Amniotic epithelial cell (primary cell): ENCODE measurements at places on chromosomes 5 and 9.

- DNase-seq: no peak
Observed at GRCh38 chr5:74581988-74582365, 58.6 kb downstream of the ENC1 start.

DNA sequence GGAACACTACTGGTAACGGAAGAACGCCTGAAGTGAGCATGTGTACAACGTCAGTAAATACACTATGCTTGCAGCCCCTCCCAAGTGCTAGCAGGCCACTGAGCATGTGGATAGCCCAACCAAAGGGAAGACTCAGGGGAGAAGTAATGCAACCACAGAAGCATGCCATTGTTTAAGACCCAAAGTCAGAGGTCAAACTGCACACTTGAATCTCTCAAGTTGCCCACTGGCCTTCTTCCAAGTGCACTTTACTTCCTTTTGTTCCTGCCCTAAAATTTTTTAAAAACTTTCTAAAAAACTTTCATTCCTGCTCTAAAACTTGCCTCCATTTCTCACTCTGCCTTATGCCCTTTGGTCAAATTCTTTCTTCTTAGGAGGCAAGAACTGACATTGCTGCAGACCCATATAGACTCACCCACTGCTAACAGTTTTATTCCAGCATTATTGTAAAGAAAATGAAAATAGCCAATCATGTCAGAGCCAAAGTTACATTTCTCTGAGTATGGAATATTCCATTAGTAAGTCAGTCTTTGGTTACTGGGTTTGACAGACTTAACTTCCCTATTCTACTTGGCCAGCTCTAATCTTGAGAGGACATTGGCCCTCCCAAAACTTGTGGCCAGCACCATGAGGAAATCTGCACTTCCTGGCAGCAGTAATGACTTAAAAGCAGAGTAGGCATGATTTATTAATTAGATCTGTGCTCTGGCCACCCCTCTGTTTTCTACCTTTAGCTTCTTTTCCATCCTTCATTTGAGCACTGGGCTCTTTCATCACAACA lies 76.9 kb downstream of the TSSK1B start:
- DNase-seq: no peak

DNA sequence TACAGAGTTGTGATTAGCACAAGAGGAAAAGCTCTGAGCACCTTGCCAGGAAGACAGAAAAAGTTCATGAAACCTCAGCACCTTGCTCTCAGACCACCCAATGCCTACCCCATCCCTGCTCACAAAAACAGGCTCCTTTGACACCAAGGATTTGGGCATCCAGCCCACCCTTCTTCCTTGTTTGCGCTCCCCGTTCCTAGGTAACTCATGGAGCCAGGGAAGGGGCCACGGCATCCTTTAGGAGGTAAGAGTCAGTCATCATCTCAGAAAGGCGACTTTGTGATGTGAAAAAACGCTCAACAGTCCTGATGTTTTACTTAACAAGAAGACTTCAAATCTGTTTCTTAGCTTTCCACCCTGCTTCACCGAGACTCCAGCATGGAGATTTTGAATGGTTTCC lies 29.5 kb downstream of the SH3PXD2B start:
- DNase-seq: no peak

DNA sequence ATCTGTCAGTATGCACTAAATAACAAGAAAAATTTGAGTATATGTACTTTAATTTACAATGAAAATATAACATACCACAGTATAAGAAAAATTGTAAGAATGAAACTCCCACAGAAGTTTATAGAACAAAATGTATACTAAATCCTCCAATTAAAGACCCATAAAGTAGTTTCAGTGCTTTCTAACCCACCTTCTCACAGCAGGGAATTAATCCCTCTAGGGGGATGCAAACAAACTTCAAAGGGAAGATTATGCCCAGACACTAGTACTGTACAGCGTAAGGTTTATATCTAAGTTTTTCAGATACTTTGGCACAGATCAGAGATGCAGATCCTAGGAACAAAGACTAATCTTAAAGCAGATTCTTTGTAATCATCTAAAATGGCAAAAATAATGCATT lies 57.2 kb downstream of the DENND1A start:
- no peak for DNase-seq

DNA sequence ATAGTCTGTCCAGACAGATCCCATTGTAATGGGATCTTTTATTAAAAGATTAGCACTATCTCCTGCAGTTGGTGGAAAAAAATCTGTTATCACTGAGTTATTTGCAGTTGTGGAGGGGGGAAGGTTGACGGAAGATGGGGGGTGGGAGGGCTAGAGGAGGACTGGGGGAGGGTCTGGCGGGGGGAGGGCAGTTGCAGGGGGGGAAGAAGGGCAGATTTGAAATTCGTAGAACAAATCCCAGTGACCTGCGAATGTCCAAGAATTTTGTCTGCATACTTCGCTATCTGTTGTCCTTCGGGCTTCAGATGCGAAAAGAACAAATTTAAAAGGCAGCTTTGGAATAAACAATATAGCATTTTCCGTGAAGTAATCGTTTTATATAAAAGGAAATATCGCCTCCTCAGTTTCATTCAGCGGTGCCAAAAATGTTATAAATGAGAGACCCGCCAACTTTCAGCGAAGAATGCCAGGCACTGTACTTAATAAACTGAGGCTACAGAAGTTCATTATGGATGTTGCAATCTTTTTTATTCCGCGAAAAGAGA lies 1.3 kb upstream of the FST start:
- no peak for DNase-seq

DNA sequence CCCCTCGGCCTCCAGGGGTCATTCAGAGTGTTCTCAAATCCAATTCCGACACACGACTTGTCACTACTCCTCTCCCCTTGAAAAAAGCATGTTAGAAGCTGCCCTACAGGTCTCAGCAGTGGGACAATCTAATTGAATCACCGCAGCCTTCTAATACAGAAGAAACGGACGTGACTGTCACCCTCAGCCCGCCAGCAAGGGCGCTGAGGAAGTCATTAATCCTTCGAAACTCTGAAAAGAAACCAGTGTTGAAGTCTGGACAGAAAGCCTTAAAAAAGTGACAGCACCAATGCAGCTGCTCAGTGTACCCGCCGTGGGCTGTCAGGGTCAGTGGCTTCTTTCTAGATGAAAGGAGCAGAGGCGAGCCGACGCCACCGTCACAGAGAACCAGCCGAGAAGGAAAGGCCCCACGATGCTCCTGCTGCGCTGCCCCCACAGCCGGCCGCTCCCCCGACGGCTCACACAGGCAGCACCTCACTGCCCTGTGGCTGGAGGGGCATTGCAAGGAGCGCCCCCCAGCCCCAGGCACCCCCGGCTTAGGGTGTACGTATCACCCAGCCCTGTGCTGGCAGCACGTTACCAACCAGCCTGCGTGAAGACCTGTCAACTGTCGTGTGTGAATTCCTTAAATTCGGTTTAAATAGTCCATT lies 5.7 kb downstream of the BRD3OS start:
- no peak for DNase-seq

DNA sequence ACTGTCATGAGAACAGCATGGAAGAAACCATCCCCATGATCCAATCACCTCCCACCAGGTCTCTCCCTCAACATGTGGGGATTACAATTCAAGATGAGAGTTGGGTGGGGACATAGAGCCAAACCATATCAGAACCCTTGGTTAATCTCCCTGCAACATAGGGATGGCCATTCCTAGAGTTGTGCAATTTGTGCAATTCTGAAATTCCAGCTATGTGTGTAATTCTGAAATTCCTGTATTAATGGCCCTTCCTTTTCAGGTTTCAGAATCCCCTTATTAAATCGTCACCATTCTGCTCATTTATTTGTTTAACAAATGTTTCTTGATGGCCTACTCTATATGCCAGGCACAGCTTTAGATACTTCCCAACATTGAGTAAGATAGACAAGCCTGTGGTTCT lies 282.6 kb downstream of the SMARCA2 start:
- DNase-seq: peak; percentile 58

DNA sequence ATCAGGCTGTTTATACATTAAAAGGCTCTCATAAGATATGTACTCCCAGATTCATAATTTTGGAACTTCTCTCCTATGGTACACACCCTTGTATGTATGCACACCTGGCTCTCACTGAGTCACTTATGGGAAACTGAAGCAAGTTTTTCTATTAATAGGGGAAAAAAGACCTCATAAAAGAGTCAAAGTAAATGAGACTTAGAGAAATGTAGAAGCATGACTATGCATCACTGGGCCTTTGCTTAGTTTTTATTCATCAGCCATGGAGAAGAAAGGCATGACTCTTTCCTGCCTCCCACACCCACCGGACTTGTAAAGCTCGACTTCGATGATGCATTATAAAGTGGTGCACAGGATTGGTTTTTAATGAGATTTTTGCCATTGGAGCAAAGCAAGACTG lies 28.2 kb downstream of the MTAP start:
- no peak for DNase-seq

DNA sequence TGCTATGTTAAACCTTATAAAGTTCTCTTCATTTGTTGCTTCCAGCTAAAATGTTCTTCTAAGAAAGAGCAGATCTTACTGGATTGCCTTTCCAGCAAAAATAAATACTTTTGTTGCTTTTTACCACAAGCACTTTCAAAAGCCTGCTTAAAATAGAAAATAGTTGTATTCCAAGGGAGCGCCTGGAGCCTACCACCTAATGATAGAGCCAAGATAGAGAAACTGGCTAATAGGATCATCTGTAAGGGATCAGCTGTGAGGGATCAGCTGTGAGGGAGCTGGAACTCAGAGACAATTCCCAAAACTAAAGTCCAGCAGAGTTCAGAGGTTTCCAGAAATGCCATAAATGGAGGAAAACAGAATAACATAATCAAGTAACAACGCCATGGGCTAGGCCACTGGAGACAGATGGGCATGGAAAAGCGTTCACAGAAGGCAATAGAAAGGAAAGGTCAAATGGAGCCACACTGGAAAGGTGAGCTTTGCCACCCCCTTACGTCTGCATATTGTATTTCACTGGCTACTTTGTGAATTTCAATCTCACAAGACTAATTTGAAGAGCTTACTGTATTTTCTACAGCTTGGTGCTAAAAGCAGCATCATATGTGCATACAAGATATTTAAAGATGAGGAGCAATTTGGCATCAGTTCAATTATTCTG lies 140.6 kb upstream of the TLE4 start:
- no peak for DNase-seq

DNA sequence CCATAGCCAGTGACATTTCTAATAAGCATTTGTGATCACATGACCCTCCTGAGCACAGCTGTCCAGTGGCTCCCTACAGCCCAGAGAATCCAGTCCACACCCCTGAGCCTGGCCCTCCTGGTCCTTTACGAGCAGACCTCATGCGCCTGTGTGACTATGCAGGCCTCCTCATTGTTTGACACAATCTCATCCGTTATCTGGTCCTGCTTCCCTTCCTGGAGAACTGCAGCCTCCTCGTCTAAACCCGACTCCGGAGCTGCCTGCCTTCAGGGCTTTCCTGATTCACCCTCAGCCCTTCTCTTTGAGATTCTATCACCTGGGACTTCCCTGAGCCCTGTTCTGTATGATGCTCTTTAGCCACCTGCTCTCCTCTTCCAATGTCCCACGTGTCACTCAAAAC lies 79.7 kb downstream of the GPR21 start:
- DNase-seq: no peak

DNA sequence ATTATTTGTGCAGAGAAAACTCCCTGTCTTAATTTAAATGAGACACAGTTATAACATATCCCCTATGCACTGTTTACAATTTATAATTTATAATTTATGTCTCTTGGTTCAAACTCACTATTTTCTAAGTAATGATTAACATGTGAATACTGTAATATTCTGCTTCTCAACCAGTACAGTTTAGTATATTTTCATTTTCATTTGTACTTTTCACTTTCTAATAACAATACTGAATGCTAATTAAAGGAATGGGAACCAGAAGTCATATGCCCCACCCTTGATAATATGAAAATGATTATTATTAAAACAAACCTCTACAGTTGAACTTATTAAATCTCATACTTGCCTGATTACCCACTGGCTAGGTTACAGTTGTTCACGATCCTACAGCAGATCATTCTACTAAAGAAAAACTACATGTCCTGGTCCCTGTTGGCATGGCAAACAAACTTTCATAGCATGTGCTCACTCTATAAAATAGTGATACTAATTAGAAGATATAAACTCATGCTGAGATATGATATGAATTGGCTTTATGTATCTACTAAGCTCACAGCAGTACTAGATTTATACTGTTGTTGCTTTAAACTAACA lies 66.4 kb downstream of the POU5F2 start:
- no peak for DNase-seq

- no peak for DNase-seq
Observed at GRCh38 chr5:149289301-149289700, 17.6 kb downstream of the AFAP1L1 start.

DNA sequence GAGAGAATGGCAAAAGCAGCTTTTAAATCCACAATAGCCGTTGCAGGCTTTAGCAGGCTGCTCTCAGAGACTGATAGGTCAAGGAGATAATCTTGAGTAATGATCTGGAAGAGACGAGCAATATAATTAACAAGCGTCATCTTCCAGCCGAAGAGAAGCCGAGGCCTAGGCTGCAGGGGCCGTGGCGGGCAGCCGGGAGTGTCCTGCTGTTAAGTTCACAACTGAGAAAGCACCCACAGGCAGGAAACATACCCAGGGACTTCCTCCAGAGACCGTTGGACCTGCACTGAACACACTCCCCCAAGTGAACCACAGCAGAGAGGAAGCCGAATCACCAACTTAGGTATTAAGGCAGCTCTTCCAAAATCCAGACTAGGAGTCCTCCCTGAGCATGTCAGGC lies 182.3 kb downstream of the IRX2 start:
- DNase-seq: no peak

GRCh38 chr9:21831841-21832509 lies 29.5 kb downstream of the MTAP start:
- DNase-seq: peak; percentile 83

GRCh38 chr5:167485061-167485774 lies 806.2 kb upstream of the WWC1 start:
- DNase-seq: peak; percentile 51
